Right hindlimb (tissue), 1 donor: ENCODE measurements at places on chromosomes 12 and 14.

GRCh38 chr12:106994579-106995220 lies 7.8 kb upstream of the MTERF2 start:
- DNase-seq = no peak

DNA sequence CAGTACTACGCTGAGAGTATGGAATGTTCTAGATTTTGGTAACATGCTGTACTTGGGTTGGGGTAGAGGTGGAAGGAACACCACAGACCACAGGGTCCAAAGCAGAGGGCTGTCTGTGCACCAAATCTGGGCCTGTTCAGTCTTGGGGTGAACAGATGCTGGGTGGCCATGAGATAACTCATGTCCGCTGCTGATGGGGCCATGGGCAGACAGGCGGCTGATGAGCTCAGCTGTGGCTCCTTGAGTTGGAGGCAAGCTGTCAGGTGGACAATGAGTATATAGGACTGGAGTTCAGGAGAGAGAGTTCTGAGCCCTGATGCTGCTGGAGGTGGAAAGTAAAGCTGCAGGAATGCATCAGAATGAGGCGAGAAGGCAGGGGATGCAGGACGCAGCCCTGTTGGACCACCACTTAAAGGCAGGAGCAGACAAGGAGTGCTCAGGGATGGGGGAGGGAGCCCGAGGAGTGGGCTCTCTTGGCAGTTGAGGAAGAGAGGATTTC lies 6.2 kb downstream of the SMIM41 start:
- DNase-seq = no peak

GRCh38 chr14:30681752-30682355 lies 59.7 kb downstream of the SCFD1 start:
- DNase-seq = no peak

- DNase-seq = no peak
These were observed 107.8 kb upstream of the ARID2 start for GRCh38 chr12:45621703-45622102.

DNA sequence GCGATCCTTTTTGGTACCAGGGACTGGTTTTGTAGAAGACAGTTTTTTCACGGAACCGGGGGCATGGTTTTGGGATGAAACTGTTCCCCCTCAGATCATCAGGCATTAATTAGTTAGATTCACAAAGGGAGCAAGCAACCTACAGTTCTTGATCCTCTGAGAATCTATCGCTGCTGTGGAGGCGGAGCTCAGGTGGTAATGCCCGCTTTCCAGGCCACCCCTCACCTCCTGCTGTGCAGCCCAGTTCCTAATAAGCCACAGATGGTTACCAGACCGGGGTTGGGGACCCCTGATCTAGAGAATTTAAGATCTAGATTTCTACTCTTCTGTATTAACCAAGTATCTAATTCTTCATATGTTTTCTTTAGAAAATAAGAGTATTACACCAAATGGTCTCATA lies 4.8 kb downstream of the ARHGAP5 start:
- DNase-seq = no peak

- no peak for DNase-seq
These were observed 189.2 kb upstream of the RASSF8 start for GRCh38 chr12:25769082-25769945.

- DNase-seq = no peak
These were observed 27.9 kb downstream of the SMUG1 start for GRCh38 chr12:54160769-54161480.

DNA sequence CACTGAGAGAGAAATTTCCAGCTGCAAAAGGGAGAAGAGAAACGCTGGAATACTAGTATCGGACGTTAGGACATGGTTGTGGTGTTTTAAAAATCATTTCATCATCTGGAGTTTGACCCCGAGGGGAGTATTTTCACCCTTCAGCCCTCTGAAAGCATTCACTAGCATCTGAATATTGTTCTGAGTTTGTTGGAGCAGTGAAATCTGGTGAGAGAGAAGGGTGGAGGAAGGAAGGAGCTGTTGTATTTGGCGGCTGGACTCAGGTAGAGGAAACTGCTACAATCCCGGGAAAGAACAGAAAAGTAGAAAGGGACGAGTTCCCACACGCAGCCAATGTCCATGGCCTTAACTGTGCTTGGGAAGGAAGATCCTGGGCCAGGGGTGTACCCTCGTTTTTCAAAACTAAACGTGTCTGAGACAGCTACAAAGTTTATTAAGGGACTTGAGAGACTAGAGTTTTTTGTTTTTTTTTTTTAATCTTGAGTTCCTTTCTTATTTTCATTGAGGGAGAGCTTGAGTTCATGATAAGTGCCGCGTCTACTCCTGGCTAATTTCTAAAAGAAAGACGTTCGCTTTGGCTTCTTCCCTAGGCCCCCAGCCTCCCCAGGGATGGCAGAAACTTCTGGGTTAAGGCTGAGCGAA lies 896 bp upstream of the CDKN1B start:
- DNase-seq = no peak

DNA sequence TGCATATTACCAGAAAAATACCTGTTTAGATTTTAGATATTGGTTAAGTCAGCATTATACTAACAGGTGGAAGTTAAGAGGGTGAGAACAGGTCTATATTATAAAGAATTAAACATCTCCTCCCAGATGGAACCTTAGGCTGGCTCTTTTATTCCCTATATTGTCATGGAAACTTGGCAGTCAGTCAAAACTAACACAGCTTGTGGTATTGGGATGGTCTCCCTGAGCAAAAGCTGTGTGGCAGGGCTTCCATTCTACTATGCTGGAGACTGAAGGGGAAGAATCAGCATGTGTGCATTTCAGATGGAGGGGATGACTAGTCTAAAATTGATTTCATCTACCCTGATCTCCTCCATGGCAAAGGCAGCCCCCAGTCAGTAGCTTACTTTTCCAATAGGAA lies 66.7 kb downstream of the SMOC1 start:
- DNase-seq = no peak

- no peak for DNase-seq
These were observed 58.0 kb upstream of the KRAS start for GRCh38 chr12:25308756-25309155.

- DNase-seq = peak; percentile 84
These were observed 240.0 kb upstream of the CPNE8 start for GRCh38 chr12:39145175-39145999.

DNA sequence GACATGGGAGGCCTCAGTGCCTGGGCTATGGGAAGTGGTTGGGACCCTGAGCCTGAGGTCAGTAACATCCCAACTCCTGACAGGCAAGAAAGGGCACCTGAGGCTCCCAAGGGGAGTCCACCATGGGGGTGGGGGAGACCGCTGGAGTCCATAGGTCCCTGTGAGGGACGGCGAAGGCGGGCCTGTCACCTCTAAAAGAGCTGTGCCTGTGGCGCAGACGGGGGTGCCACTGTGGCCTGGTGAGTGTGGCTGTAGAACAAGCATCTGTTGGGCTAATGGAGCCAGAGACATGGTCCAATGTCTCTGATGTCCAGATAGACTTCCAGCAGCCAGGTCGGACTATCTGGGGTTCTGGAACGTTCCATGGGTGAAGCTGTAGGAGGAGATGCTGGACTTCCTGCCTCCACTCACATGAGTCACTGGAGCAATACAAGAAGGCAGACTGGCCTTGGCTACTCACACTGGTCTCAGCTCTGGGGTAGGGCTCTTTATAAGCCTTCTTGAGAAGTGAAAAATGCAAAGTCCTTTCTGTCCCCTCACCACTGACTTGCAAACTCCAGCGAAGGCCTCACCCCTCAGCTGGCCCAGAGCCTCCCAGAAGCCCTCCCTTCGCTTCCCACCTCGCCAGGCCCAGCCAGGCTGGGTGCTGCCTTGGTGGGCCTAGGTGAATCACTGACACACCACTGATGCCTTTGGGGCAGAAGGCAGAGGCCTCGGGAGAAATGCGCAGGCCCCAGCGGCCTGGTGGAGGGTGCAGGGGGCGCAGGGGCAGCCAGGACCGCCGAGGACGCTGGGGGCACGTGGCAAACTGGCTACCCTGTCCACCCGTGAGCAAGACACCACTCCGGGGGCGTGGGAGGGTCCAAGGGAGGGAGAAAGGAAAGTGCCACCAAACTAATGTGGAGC lies 1.1 kb upstream of the TRAF3 start:
- DNase-seq = no peak

DNA sequence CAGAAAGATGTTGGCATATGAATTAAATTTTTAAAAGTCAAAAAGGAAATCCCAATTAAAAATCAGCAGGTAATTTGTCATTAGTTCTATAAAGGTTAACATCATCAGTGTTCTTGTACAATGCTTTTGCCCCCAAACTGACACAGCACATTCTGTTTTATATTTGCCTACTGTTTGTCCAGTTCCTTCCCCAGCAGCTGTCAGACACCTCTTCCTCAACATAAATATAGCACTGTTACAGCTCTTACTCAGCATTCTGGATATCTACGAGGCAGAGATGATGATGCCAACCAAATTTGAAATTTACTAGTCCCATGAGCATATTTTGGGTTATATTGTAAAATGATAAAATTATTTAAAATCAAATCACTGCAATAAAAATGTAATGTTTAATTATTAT lies 124.6 kb downstream of the SINHCAF start:
- no peak for DNase-seq

- DNase-seq = no peak
These were observed 41.4 kb downstream of the CLIP1 start for GRCh38 chr12:122381021-122381420.

- no peak for DNase-seq
These were observed 139.8 kb downstream of the ANO6 start for GRCh38 chr12:45355730-45356129.

DNA sequence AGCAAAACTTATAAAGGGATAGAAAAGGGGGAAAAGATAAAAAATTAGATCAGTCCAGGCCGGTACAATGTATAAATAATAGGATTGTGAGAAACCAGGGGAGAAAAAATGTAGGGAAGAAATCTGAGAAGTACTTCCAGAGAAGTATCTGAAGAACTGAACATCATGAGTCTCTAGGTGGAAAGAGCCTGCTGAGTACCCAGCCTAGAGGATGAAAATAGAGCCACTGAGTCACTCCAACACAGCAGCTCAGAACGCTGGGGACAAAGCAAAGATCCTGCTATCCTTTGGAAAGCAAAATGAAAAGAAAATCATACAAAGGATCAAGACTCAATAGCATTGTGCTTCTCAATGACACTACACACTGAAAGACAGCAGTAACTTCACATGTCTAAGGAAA lies 138.0 kb downstream of the ANO6 start:
- DNase-seq = no peak

DNA sequence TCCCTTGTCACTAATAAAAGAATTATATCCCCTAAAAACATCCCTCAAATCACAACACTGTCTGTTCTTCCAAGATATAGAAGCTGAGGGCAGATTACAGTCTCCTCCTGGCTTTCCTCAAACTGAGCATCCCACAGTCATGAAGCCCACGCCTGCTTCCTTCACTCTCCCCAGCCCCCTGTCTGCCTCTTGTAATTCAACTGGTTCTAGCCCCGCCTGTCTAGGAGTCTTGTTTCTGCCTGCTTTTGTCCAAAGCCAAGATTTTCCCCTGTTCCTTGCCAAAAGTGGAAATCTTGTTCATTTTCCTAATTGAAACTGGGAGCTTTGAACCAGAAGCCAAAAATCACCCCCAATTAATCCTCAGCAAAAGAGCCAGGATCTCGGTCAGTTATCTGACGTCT lies 35.9 kb upstream of the PWP1 start:
- DNase-seq = peak; percentile 72

DNA sequence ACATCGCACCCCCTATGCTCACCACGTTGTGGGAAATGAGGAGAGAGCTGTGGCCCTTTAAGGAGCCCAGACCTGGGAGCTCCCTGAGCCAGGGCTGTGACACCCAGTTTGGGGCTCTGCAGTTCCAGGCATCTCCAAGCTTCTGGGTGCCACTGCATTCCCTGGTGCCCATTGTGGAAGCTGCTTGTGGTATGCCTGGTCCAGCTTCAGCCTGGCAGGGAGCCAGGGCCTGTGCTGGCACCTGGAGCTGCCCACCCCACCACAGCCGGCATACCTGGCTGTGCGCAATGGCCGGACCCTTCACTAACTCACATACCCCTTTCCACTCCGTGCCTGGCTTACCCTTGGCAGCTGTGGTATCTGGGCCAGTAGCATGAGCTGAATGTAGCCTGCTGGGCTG lies 107.9 kb upstream of the OR4E1 start:
- DNase-seq = no peak

DNA sequence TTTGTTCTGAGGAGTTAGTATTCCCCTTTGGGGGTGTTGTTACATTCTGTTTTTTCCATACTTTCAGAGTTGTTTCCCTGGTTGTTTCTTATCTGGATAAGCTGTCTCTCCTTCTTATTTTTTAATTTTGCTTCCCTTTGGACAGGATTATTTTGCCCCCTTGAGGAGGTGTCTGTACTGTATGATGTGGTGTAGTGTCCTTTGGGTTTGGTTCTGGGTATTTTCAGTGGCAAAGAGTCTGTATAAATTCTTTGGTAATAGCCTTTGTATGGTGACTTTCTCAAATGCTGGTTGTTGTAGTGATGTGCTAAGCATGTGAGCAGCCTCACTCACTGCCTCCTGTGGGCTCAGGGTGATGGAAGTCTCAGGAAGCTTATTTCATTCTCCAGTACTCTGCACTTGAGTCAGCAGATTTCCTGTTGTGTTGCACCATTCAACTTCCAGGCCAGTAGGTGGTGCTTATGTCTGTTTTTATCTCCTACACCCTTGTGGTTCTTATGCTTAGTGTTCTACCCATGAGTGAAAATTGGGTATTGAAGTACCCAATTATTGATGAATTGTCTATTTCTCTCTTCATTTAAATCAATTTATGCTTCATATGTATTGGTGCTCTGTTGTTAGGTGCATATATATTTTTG lies 103.3 kb upstream of the PMCH start:
- DNase-seq = no peak

DNA sequence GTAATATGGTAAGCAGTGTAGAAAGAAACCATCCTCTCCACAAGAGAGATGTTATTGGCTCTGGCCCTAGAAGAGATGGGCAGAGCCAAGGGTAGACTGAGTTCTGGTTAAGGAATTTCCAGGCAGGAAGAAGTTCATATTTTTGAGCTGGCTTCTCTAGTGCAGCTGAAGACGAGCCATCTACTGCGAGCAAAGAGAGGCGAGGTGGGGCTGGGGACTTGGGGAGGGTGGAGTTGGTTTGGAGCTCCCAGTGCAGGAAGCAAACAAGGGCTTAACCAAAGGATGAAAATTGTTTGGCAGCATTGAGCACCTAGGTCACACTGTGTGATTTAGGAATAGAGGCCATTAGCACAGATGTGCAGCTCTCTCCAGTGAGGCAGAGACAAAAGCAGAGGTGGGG lies 239.6 kb downstream of the ZFP36L1 start:
- DNase-seq = peak; percentile 70

DNA sequence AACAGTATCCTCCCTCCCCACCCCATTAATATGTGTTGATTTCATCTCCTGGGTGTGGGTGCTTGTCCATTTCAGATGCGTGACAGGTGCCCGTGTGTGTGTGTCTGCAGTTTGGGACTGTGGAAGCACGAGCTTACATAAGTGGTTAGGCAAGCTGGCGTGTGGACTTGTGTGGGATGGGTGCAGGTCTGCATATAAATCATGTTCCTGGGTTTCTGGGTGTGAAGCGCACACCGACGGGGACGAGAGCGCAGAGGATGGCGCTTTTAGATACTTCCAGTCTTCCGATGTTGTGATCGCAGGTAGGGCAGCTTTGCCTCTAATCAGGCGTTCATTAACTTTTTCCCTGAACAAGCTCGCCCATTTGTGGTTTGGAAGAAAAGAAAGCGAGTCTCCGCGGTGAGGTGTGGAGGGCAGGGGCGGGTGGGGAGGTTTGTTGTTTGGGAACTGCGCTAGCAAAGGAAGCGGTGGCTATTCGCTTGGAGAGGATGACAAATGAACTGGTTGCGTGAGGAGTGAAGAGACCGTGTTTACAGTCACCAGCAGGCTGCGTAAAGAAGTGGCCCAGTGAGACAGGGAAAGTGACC lies 865 bp downstream of the RGS6 start:
- peak; percentile 30 for DNase-seq
